AML-193 (cell line): ENCODE measurements at places on chromosomes 1 and 21.

DNA sequence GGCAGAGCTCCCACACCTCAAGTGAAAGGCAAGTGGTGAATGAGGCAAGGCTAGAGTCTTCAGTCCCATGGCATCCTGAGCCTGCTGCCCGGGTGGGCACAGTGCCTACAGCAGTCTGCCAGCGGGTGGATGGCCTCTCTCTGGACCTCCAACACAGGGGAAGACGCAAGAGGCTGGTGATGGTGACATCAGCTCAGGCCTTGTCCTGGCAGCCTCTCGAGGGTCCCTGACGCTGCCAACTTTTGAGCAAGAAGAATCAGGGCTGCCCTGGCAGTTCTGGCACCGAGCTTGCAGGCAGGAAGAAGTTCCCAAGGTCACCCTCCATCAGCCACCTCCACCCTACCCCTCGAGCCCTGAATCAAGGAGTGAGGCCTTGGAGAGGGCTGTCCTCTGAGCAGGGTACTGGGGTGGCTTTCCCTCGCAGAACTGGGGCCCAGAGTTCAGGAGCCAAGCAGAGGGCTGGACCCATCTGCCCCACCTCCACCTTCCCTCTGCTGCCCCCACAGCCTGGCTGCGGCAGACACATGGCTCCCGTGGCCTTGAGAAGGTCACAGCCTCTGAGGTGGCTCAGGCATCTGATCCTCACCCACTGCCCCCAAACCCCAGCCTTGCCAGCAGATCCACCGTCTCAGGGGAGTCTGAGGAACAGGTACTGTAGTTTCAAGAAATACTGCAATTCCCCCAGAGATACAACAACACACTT is 5.8 kb downstream of the RAP1GAP start:
- DNase-seq: no peak

DNA sequence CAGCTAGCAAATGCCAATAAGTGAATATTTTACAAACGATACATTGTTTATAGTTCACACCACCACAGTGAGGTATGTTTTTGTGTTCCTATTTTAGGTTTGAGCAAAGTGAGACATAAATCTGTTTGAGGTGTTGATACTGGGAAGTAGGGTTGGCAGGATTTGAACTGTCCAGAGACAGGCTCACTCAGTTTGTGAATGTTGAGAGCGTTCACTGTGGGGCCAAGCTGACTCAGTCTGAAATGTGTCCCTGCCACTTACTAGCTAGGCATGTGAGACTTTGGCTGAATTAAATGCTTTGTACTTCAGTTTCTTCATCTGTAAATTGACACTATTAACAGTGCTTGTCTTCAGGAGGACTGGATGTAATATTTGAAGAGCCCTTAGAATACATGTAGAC is 35.1 kb downstream of the DIRAS3 start:
- DNase-seq: no peak

DNA sequence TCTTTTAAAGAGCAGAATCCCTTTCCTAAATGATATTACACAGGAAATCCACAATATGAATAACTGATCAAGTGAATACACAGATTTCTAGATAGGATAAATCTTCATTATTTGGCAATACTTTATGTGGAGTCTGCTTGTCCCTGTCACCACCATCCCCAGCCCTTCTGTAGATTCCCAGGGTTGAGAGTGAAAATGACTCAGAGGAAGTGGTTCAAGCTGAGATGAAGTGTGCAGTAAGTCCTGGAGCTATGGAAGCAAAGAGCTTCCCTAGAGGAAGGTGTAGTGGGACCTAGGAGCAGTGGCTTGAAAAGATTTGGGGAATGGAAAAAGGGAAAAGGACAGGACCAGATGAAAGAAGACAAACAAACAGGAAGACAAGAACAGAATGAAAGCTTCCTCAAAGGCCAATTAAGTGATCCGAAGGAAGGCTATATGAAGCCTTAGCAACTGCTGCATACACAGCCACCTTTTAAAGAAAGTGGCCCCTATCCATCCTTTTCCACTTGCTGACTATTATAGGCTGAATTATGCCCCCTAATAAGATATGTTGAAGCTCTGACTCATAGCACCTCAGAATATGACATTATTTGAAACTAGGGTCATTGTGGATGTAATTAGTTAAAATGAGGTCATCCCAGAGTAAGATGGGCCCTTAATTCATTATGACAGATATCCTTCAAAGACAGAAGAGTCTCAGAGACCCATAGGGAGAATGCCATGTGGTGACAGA is 96.5 kb upstream of the CAMK1G start:
- no peak for DNase-seq

- DNase-seq: no peak
These were observed 322.1 kb upstream of the LYPLAL1 start for GRCh38 chr1:218851586-218851985.

GRCh38 chr1:6902153-6902552 is 116.9 kb downstream of the CAMTA1 start:
- DNase-seq: no peak

- no peak for DNase-seq
These were observed 39.1 kb downstream of the NID1 start for GRCh38 chr1:236025836-236026235.

DNA sequence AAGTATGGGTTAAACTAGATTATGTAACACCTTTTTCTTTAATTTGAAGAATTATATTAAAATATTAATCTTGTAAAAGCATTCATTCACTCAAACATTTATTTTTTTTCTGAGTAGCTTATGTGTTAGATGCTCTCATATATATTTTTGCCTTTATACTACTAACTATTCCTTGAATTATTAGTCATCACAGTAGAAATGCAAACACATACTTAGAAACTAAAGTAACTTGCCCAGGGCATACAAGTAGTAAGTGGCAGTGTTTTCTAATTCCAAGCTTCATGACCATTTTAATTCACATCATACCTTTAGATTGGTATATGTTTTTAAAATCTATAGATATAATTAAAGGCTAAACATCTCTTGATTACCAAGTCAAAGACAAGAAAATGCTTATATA is 1271.0 kb downstream of the BRINP3 start:
- DNase-seq: no peak

GRCh38 chr1:63277195-63278192 is 44.9 kb upstream of the FOXD3 start:
- DNase-seq: no peak

DNA sequence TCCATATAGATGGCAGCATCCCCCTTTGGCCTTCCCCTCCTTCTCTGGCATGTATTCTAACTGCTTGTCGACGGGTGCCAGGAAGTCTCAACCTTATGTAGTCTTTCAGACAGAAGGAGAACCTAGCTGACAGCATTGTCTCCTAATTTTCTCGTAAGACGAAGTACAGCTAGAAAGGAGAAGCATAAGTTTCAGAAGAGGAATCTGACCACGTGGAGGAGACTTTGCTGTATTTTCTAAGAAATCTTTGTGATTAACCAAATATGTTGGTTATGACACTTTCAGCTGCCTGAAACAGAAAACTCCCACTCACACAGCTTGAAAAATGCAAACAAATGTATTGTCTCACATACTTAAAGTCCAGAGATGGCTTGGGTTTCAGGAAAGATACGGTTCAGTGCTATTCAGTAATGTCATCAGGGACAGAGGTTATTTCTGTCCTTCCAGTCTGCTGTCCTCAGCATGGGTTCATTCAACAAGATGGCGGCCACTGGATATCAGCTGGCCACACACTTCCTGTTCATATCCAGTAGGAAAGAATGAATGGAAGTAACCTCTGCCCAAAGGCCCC is 109.5 kb upstream of the ZNF648 start:
- peak; percentile 89 for DNase-seq

- no peak for DNase-seq
These were observed 418.9 kb downstream of the SETD4 start for GRCh38 chr21:35641271-35642016.

DNA sequence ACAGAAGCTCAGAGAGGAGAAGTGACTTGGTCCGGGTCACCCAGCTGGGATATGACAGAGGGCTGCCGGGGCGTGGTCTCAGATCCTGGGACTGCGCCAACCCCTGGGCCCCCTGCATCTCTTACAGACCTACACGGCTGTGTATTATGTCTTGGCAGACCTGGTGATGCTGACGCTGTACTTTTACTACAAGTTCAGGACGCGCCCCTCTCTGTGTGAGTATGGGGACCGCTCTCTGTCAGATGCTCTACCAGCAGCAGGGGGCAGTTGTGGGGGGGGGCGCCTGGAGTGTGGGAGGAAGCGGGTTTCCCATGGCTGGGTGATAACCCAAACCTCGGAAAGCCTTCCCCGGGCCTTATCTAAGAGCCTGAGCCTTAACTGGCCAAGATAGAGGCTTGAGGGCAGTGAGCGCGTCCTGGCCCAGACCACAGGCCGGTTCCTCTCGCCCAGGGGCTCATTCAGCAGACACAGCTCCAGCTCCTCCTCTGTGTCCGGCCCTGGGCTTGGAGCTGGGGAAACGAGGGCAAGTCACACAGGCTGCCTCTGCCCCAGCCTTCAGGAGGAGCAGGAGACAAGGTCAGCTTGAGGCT is 13.3 kb downstream of the SLC66A1 start:
- DNase-seq: no peak

DNA sequence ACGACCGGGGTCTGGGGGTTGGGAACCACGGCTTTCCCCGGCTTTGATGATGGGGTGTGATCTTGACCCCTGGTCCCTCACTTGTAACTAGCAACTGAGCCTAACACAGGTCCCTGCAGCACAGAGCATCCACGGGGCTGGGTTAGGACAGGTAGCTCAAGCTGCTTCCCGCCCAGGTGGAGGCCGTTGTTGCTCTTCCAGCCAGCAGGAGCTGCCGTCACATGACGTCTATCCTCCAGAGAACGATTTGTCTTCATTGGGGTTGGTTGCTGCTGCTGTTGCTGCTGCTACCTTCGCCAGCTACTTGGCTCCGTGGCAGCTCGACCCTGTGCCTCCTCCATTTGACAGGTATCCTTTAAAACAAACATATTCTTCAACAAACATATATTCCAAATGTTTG is 74.3 kb upstream of the ADAR start:
- DNase-seq: no peak

DNA sequence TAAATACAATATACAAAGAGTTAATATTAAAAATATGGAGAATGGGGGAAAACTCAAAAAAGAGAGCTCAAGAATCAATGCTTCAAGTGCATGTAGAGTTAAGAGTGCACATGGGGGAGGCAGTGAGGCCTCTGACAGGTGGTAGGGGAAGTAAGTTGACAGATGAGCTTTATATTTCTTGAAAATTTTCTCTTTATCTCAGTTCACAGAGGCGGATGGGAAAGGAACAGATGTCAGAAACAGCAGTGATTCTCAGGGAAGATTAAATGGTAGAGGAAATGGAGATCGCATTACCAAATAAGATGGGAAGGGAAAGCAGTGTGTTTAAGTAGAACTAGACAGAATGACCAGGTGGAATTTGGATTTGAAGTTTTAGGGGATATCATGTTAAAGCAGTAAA is 200.1 kb upstream of the C1orf105 start:
- DNase-seq: no peak

- no peak for DNase-seq
These were observed 172.8 kb downstream of the PTGER3 start for GRCh38 chr1:70874818-70875217.

DNA sequence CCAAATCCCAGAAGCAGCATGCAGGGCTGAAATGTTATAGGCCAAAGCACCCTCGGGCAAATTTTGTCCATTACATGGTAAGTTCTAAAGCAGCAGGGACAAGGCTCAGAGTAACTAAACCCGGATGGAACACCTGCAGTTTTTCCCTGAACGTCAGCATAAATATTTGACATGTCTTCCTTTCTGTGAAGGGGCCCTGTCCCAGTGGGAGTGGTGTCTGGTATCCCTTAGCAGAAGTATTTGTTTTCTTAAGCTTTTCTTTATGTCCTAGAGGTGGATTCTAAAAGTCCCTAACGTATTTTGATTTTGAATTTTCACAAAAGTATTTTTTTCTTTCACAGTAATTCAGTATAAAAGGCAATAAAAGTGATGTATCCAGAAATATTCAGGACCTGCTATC is 223.9 kb downstream of the ST6GALNAC3 start:
- DNase-seq: no peak

- DNase-seq: no peak
These were observed 78.5 kb upstream of the ADAMTS5 start for GRCh38 chr21:27045281-27045985.

GRCh38 chr21:44324854-44325107 is 14.4 kb downstream of the CFAP410 start:
- no peak for DNase-seq

DNA sequence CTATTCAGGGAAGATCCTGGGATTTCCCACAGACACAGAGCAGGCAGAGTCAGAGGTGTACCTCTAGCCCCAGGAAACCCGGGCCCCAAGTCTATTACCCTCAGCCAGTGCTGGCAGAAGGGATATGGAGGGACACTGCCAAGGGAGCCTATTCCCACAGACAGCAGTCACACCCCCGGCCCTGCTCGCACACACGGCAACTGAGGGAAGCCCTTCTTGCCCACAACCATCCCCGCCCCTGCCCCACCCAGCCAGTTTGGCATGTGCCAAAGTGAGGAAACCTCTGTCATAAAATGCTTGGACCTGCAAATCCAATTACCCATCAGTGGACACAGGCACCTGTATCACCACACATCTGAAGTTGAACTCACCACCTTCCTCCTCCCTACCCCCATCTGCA is 6.5 kb downstream of the CACNA1S start:
- no peak for DNase-seq

- no peak for DNase-seq
These were observed 1.4 kb downstream of the RNF207 start for GRCh38 chr1:6207075-6207885.

DNA sequence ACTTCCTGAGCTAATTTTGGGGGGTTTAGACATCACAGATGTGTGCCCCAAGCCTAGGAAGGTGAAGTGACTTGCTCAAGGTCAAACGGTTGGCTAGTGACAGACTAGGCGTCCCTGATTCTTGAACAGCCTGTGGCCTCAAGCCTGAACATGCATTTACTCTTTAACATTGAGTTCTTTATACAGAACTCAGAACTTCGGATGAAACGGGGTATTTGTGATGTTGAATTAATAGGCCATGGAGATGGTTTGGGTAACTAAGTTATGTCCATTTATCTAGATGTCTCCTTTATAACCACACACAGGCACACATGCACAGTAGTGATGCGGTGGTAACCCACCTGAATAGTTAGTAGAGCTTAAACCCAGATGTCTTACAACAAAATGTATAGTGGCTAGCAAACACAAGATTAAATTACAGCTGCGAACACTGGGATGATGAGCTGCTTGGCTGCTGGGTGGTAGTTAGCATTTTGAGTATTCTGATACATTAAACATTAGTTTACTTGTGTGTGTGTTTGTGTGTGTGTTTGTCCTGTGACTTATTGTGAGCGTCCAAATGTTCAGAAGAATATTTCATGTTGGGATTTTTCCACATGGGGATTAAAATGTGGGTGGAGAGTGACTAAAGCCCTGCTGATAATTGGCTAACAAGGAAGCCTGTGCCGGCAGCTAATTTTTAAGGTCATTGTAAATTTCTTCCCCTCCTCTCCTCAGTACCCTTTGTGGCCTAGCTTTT is 2.3 kb downstream of the ATP1A1 start:
- no peak for DNase-seq

GRCh38 chr1:51313961-51314777 is 16.2 kb downstream of the TTC39A start:
- no peak for DNase-seq

DNA sequence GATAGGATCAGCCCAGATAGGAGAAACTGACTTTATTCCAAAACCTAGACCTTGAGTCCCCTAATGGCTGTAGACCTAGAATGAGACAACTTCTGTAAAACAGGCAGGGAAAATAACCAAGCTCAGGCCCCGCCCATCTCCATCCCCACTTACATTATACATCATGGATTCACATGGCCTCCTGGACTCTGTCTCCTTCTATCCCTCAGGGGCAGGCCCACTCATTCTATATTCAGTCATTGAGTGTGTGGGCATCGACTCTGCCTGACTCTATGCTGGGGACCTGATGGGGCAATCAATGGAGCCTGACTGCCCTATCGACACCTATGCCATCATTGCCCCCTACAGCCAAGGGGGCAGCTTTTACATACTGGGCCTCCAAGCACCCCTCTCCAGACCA is 6.4 kb downstream of the AVPR1B start:
- no peak for DNase-seq
